Renal pelvis (tissue), 12 donors: ENCODE measurements at places on chromosomes 16 and 17. TPM values are rescaled to one million over a fixed set of nuclear protein-coding genes. Genes with fewer than 3 reads are reported as not detected.
A peak's percentile ranks its signal among the peaks of the same experiment; 100 is the strongest.

DNA sequence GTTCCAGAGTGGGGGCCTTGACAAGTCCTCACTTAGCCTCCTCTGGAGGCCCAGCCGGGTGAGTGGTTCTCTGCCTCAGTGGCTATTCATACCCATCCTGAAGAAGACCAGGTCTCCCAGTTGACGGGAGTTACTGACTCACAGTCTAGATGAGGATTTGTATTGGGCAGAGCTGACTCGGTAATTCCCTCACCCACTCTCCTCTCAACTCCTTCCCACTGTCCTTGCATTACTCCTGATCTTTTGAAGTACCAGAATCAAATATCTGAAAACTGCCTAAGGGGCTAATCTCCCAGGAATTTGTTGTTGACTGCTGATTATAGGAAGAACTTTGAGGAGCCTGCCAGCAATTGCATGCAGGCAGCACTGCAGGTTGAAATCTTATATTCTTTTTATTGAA is 14.2 kb downstream of the SAP30BP start:
- DNase-seq, result no peak

- no peak for DNase-seq
These were observed 28.8 kb downstream of the DYNLRB2 start for GRCh38 chr16:80569440-80570105.

DNA sequence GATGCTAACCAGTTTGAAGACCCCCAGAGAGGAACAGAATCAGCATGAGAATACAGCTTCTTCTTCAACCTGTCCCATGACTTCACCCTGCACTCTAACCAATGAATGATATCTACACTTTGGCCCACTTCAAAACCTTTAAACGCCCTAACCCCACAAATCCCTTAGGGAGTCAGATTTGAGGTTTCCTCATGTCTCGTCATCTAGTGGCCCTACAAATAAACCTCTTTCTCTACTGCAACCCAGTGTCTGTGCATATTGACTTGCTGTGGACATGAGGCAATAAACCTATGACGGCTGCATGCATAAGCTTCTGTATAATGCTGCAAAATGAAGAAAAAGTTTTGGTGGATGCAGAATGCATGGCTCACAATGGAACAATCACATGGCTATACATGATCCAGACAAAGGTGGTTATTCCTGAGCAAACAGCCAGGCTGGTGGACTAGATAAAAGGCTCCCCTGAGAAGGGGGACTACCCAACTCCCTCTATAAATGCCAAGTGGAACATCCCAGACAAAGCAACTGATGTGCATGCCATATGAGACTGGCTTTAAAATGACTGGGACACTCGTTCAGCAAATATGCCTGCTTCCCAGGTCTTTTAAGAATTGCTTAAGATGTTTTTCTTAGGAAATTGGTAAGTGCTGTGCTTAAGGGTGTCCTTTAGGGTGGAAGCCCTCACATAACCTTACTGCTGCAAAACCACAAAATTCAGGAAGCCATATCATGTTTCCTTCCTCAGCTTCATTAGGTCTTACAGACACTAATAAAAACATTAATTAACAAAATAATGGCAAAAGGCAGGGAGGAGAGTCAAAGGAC is 12.2 kb downstream of the N4BP1 start:
- no peak for DNase-seq

DNA sequence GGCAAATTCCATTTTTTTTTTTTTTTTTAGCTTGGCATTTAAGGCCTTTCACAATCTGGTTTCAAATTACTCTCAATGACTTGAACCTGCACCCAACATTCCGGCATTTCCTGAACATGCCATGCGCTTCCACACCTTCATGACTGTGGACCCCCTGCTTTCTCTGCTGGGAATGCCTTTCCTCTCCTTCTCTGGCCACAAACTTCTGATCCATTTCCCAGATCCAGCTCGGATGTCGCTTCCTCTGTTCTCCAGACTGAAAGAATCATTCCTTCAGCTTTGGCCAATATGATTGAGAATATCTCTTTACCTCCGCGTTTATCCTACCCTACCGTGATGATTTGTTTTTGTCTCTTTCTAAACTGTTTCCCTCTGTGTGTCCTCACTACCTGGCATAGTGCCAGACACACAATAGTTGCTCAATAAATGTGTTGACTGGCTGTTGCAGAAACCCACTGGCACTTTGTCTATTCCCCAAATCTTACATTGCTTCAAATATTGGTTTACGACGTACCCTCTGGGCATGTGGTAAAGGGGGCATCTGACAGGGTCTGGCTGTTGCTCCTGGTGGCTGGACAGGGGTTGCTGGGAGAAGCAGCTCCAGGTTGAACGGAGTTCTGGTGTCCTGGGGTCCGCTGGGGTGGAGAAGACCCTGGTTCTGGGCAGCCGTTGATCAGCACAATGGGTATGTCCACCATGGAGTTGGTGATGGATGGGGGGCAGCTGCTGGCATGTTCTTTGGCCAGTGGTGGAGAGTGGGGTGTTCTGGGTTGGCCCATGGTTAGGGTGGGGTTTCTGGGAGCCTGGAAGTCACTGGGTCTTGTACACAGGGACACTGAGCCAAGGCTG is 14.7 kb downstream of the TNS4 start:
- no peak for DNase-seq

DNA sequence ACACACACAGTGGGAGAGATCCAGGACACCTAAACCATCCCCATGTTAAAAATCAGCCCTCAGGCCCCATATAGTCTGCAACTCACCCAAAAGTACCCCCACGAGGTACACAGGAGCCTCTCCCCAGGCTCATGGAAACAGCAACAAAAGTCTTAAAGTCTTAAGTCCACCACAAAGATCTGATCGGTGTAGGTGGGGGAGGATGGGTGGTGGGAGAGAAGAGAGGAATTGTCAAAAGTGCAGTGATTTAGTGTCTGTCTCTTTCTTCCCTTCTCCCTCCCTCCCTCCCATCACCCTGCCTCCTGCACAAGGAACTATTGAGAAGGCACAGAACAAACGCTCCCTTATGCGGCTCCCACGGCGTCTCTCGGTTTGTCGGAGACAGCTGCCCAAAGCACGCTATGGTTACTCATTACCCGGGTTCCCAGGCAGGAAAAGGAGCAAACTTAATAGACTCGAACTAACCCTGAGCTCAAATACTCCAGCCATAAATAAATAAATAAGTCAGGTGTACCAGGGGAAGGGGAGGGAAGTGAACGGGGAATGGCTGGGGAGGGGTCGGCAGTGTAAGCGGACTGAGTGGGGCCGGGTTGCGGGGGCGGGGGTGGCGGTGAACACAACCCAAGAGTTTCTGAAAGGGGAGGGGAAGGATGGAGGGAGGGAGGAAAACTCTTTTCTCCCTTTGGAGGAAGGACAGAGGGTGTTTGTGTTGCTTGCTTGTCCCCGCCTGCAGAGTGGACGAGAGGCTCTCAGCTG is 477.4 kb downstream of the SLC39A11 start:
- DNase-seq, result peak; percentile 86

GRCh38 chr17:8681170-8681949 is 50.8 kb upstream of the MYH10 start:
- peak; percentile 75 for DNase-seq

- DNase-seq, result no peak
These were observed 3.9 kb upstream of the MT1B start for GRCh38 chr16:56647641-56648431.

The PNPO gene
- polyA plus RNA-seq, result 27.0 TPM

The PRSS21 gene
- not detected for polyA plus RNA-seq

The CA7 gene
- polyA plus RNA-seq, result 0.61 TPM

The SERPINF2 gene
- polyA plus RNA-seq, result 108 TPM

The FAM117A gene
- 20.5 TPM for polyA plus RNA-seq
